ENCODE measurements at places on chromosomes 12 and 14. TPM values are rescaled to one million over a fixed set of nuclear protein-coding genes. Genes with fewer than 3 reads are reported as not detected.

PAPLN gene
- 0.65 TPM for total RNA-seq

DNA sequence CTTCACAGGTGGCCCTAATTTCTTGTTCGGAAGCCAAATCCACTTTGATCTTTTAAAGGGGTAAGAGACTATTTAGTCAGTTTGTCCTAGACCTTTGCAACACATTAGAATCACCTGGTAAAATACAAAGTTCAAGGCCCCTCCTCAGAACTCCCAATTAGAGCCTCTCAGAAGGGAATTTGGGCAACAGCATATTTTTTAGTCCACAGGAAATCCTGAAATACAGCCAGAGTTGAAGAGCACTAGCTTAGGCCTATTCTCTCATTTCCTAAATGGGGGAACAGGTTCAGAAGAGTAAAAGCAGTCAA is 151.3 kb upstream of the FSCB start:
- H3K4me3 ChIP-seq = no peak overlapping the region
- no peaks in the 10 kb centered on the region for H3K27me3 ChIP-seq
- no peaks in the 10 kb centered on the region for H3K36me3 ChIP-seq
- H3K27ac ChIP-seq = no peak overlapping the region

GRCh38 chr12:28156362-28156761 is 33.9 kb upstream of the CCDC91 start:
- H3K36me3 ChIP-seq = peaks cover 5% of the 10 kb centered on the region
- no peak for DNase-seq
- no peak overlapping the region for H3K27ac ChIP-seq
- H3K27me3 ChIP-seq = peaks cover 2% of the 10 kb centered on the region
- H3K4me3 ChIP-seq = no peak overlapping the region

DNA sequence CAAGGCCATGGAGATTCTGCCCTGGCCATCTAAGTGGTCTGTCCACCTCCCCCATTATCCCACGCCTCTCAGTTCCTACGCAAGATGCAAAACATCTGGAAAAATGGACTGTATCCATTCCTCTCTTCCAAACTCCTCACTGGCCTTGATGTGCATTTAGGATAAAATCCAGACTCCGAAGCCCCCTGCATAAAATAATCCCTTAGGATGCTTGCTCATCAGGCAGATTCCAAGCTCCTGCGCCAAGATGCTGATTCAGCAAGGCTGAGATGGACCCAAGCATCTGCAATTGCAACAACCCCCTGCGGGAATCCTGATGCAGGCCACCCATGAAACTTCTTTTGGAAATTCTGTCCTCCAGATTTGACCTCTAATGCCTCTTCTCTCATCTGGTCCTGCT is 81.6 kb downstream of the SPRING1 start:
- DNase-seq = no peak
- H3K4me1 ChIP-seq = no peaks in the 10 kb centered on the region
- H3K4me3 ChIP-seq = no peak overlapping the region
- H3K27me3 ChIP-seq = peaks cover 21% of the 10 kb centered on the region
- H3K36me3 ChIP-seq = no peaks in the 10 kb centered on the region

DNA sequence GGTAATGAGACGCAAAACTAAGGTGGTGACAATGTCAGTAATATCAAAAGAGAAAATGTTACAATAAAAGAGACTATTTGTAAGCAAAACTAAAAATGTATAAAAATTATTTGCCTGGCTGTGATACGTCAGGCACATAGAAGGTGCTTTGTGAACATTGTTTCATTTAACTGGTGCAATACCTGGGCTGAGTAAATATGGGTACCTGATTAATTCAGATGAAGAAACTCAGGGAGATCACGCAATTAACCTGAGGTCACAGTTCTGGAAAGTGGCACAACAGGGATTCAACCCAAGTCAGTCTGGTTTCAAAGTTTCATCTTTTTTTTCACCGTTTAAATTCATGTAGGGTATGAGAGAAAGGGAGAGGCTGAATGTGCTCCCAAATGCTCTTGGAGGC is 71.0 kb upstream of the KRAS start:
- no peak overlapping the region for H3K27ac ChIP-seq
- peaks cover 48% of the 10 kb centered on the region for H3K4me1 ChIP-seq
- DNase-seq = no peak
- H3K4me3 ChIP-seq = no peak overlapping the region
- no peaks in the 10 kb centered on the region for H3K36me3 ChIP-seq

DNA sequence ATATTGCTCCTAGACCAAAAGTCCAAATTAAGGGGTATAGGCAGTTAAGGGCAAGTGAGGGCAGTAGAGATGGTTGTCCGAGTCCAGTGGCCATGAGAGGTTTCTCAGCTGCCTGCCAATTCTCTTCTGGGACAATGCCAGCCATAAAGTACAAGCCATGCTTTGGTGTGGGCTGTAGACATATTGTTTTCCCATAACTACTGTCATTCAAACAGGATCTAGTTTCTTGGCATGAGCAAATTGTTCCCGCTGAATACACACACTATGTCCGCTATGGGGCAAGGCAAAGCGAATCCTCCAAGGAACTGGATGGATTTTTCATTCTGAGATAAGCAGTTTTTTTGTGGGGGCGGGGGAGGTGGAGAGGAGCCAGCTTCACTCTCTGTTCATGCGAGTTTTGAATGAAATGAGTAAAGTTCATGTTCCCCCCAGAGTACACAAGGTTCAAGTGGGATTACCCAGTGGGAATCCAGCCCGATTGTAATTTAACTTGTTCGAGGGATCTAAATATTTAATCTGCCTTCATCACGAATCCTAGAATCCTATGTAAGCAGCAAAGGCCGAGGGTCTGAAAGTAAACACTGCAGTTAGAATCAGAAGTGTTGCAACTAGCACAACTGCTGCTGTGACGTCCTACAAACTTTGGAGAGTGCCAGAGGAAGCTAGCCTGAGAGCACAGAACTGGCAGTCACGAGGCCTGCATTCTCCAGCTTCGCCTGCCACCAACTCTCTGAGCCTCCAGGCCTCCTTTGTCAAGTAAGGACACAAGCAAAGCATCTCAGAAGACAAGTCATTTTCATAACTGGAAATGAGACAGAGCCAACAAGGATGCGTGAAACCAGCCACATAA is 137.0 kb downstream of the CRADD start:
- peaks cover 2% of the 10 kb centered on the region for H3K36me3 ChIP-seq
- no peak overlapping the region for H3K27ac ChIP-seq
- peak; percentile 32 for DNase-seq

DNA sequence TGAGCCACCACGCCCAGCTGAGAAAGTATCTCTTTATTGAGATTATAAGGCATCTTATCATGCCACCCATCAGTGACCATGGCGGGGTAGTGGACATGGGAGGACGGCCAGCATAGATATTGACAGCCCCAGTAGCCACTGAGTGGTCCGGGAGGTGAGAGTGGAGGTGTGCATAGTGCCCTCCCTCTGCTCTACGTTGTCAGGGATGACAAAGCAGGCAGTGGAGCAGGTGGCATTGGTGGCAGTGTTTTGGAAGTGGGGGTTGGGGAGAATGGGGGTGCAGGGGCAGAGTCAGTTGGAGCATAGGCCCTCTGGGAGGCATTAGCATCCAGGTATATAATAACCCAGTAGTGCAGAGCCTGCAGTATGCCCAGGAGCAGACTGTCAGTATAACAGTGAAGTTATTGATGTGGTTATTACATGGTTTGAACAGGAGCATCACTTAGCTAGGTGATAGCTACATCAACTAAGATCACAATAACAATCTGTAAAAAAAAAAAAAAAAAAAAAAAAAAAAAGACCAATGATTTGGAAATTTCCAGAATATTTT is 41.1 kb downstream of the GNG2 start:
- peaks cover 69% of the 10 kb centered on the region for H3K4me1 ChIP-seq
- DNase-seq = no peak
- no peaks in the 10 kb centered on the region for H3K27me3 ChIP-seq
- peaks cover 47% of the 10 kb centered on the region for H3K36me3 ChIP-seq
- peak overlapping the region; percentile 6 for H3K27ac ChIP-seq

LIN52 gene
- total RNA-seq = 13.5 TPM

GRCh38 chr12:54882079-54882478 is 27.8 kb downstream of the MUCL1 start:
- peaks cover 6% of the 10 kb centered on the region for H3K27me3 ChIP-seq
- no peak overlapping the region for H3K4me3 ChIP-seq
- H3K4me1 ChIP-seq = peaks cover 6% of the 10 kb centered on the region
- no peak overlapping the region for H3K27ac ChIP-seq
- H3K36me3 ChIP-seq = no peaks in the 10 kb centered on the region

DNA sequence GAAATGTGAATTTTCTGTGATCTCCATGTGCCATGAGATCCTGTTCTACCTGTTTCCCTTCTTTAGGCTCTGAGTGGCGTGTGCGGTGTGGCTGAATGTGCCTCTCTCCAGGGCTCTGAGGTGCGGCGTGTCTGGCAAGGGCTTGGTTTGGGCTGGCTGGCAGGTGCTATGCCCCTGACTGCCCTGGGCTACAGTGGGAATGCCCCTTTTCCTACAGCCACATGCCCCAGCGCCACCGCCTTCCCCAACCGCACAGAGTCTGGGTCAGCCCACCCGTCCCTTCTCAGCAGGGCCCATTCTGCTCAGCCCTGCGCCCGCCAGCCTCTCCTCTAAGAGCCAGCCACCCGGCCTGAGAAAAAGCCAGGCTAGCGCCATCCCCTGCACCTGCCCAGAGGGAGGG is 24.7 kb downstream of the BTBD6 start:
- H3K27me3 ChIP-seq = no peaks in the 10 kb centered on the region
- DNase-seq = no peak
- H3K4me1 ChIP-seq = no peaks in the 10 kb centered on the region
- H3K4me3 ChIP-seq = no peak overlapping the region
- H3K27ac ChIP-seq = no peak overlapping the region

- H3K36me3 ChIP-seq = no peaks in the 10 kb centered on the region
- H3K4me1 ChIP-seq = no peaks in the 10 kb centered on the region
- no peaks in the 10 kb centered on the region for H3K27me3 ChIP-seq
- H3K27ac ChIP-seq = no peak overlapping the region
- H3K4me3 ChIP-seq = no peak overlapping the region
These were observed 467.1 kb upstream of the MGAT4C start for GRCh38 chr12:86723326-86723725.

GRCh38 chr14:30607156-30607780 is 14.9 kb upstream of the SCFD1 start:
- no peak for DNase-seq
- no peaks in the 10 kb centered on the region for H3K4me1 ChIP-seq
- no peaks in the 10 kb centered on the region for H3K27me3 ChIP-seq
- peaks cover 30% of the 10 kb centered on the region for H3K36me3 ChIP-seq
- H3K4me3 ChIP-seq = no peak overlapping the region

ESPL1 gene
- 70.0 TPM for total RNA-seq

PTGDR gene
- total RNA-seq = 0.12 TPM

DNA sequence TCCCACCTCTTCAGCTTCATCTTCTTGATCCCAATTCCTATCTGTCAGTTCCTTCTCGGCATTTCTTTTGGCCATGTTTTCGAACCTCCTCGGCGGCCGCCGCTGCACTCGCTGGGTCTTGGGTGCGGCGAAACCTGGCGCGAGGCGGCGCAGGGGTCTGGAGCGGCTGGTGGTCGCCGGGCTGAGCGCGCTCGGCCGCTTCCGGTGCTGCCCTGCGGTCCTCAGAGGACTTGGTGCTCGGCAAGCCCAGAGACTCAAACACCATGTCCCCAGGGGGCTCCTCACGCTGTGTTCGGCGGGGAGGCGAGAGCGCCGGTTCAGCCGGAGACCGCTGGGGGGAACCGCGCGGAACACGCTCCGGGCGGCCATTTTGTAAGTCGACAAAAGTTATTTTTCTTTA is 51.8 kb downstream of the PPP1R36 start:
- H3K4me3 ChIP-seq = no peak overlapping the region
- no peaks in the 10 kb centered on the region for H3K4me1 ChIP-seq
- no peak overlapping the region for H3K27ac ChIP-seq
- no peak for DNase-seq
- no peaks in the 10 kb centered on the region for H3K36me3 ChIP-seq
- peaks cover 13% of the 10 kb centered on the region for H3K27me3 ChIP-seq

- H3K4me3 ChIP-seq = no peak overlapping the region
- H3K27me3 ChIP-seq = no peaks in the 10 kb centered on the region
- no peak overlapping the region for H3K27ac ChIP-seq
- DNase-seq = no peak
- no peaks in the 10 kb centered on the region for H3K4me1 ChIP-seq
These were observed 27.9 kb upstream of the DEGS2 start for GRCh38 chr14:100187247-100187833.

GRCh38 chr14:75794615-75795038 is 133.6 kb downstream of the TTLL5 start:
- no peaks in the 10 kb centered on the region for H3K27me3 ChIP-seq
- no peak overlapping the region for H3K27ac ChIP-seq
- peaks cover 42% of the 10 kb centered on the region for H3K36me3 ChIP-seq
- H3K4me3 ChIP-seq = no peak overlapping the region
- H3K4me1 ChIP-seq = no peaks in the 10 kb centered on the region

GRIP1 gene
- total RNA-seq = 0.95 TPM

NAV3 gene
- total RNA-seq = not detected

Data from activated CD4-positive, alpha-beta memory T cell treated with anti-CD3 and anti-CD28 coated beads for 36 hours (primary cell).